NCI-H2171 treated with DMSO at 0.1 percent for 48 hours (cell line): ENCODE measurements at places on chromosomes 16 and 17.

DNA sequence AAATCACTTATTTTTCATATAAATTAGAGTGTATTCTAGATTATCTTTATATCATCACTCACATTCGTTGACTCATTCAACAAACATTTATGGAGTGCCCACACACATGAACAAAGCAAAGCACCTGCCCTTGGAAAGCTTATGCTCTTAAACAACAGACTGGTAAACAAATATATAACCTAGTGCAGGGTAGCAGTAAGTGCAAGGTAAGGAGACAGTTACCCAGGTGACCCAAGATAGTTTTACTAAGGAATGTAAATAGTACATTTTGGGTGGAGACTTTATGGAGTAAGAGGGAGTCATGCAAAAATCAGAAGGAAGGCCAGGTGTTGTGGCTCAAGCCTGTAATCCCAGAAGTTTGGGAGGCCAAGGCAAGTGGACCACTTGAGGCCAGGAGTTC lies 40.4 kb upstream of the HELZ start:
- DNase-seq: no peak

GRCh38 chr16:21156767-21157467 lies 1.6 kb upstream of the LDAF1 start:
- peak; percentile 60 for DNase-seq

GRCh38 chr17:40124279-40125141 lies 2.7 kb downstream of the MSL1 start:
- no peak for DNase-seq

- peak; percentile 60 for DNase-seq
Measured at GRCh38 chr16:81885976-81886586, 107.0 kb downstream of the PLCG2 start.

GRCh38 chr17:72386619-72387237 lies 265.9 kb downstream of the SOX9 start:
- DNase-seq: peak; percentile 61

GRCh38 chr17:59377410-59377809 lies 46.0 kb downstream of the YPEL2 start:
- peak; percentile 89 for DNase-seq

- DNase-seq: no peak
Measured at GRCh38 chr17:72125742-72126141, 4.9 kb downstream of the SOX9 start.

DNA sequence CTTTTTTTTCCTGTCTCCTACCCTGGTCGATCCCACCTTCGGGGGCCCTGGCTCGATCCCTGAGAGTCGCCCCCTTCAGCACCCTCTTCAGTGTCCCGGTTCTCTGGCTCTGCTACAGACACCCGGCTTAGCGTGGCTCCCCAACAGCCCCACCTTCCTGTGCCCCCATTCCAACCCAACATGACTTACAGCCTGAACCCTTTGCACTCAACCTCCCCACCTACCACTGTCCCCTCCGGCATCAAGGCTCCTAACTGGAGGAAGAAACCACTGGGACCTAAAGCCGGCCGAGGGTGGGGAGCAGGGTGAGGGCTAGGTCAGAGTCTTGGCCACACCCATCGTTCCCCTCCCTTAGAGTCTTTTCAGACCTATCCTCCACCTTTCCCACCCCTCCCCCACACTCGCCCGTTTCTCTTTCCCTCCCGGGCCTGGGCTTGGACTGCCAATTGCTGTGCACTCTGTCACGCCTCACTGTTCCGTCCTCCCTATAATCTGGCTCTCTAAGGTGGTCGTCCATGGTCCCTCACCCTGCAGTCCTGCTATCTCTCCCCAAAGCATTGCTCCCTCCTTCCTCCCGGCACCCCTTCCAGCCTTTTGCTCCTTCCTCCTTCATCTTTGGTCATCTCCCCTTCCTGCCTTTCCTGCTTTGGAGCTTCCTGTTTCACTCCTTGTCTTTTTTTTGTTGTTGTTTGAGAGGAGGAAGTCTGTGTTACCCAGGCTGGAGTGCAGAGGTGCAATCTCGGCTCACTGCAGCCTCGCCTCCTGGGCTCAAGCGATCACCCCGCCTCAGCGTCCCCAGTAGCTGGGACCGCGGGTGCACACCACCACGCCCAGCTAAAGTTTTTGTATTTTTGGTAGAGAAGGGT lies 890 bp upstream of the CLDN7 start:
- DNase-seq: peak; percentile 16

DNA sequence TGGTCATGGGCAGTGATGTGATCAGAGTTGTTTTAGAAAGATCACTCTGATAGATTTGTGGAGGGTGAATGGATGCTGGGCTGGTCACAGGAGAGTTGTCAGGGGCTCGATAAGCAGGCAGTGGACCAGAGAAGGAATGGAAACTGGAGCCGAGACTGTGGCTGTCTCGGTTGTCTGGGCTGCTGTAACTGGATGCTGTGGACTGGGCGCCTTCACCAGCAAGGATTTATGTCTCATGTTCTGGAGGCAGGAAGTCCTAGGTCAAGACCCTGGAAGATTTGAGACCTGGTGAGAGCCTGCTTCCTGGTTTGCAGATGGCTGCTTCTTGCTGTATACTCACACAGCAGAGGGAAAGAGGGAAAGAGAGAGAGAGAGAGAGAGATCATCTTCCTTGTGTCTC lies 203.6 kb downstream of the HS3ST4 start:
- DNase-seq: no peak
